ENCODE measurements at places on chromosomes 13 and 19.
A peak's percentile ranks its signal among the peaks of the same experiment; 100 is the strongest.

DNA sequence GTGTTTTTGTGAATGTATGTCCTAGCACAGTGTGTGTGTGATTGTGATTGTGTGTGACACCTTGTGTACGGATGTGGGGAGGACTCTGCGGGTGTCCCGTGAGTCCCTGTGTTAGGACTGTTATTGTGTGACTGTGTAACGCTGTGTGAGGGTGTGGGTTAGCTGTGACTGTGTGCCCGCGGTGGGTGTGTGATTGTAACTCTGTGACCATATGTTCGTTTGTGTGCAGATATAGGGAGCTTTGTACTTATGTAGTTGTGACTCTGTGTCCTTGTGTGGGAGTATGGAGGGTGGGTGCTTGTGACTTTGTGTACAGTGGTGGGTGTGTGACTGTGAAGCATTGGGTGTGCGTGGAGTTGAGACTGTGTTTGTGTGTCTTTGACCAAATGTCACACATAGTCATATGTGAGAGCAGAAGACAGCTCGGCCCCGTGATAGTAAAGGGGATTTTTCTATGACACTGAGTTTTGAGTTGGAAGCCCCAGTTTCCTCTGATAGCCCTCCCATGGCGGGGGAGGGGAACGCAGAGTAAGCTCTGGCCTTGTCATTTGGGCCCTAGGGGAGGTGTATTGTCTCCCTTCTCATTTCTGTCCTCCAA is 949 bp upstream of the ZNF260 start:
- DNase-seq: no peak

DNA sequence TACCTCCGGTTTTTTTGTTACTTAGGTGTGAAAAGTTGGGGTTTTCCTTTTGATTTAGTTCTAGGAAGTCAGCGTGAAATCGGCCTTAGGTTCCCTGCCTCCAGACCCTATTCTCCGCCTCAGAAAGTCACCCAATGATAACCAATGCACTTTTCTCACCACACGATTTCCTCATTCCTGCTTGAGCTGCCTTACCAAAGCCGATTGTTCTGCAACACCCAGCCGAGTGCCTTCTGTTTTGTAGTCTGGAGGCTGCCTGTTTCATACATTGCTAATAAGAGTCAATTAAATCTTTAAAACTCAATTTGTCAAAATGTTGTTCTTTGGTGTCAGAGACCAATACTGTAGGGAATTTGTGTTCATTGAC is 39.7 kb downstream of the GJA3 start:
- DNase-seq: peak; percentile 15

DNA sequence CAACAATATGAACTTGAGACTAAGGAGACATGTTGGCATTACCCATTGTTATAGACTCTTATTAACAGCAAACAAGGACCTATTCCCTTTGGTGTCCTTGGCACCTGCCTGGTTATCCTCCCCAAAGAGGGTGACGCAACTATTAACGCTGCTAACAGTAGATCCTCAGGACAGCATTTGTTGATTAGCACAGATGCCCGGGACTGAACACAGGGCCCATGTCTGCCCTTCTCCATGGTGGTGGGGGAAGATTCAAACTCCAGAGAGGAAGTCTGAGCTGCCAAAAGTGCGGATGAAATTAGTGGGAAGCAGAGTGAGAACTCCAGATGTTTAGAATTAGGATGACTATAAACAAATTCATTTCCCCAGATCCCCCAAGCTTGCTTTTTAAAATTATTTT is 101.2 kb upstream of the RAP2A start:
- DNase-seq: no peak

GRCh38 chr13:32314271-32315237 is 609 bp downstream of the ZAR1L start:
- DNase-seq: peak; percentile 54

- no peak for DNase-seq
Measured at GRCh38 chr19:5228932-5229777, 111.5 kb downstream of the PTPRS start.

DNA sequence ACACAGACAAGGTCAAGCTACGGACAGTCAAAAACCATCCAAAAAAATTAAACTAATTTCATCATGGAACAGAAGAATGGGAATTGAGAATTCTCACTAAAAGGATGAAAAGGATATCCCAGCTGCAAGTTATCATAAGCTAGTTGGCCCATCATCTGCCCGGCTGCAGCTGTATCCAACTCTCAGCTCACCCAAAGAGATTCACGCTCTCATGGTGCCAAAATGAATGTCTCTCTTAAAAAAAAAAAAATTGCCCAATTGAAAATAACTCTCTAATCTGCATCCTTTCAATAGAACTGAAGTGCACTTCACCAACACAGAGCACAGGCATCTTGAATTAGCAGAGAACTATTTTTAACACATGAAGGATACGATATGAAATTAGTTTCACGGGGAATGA is 20.0 kb downstream of the ENOX1 start:
- no peak for DNase-seq

GRCh38 chr13:90510319-90510718 is 837.2 kb upstream of the MIR17HG start:
- no peak for DNase-seq

GRCh38 chr19:11159598-11160439 is 4.2 kb upstream of the SPC24 start:
- no peak for DNase-seq

- peak; percentile 39 for DNase-seq
Measured at GRCh38 chr19:12090807-12091206, 26.3 kb downstream of the ZNF844 start.

GRCh38 chr19:2266183-2266993 is 10.2 kb upstream of the JSRP1 start:
- DNase-seq: no peak

- no peak for DNase-seq
Measured at GRCh38 chr13:111278258-111278657, 42.2 kb upstream of the TEX29 start.

- DNase-seq: no peak
Measured at GRCh38 chr19:18856385-18857126, 24.8 kb downstream of the UPF1 start.

DNA sequence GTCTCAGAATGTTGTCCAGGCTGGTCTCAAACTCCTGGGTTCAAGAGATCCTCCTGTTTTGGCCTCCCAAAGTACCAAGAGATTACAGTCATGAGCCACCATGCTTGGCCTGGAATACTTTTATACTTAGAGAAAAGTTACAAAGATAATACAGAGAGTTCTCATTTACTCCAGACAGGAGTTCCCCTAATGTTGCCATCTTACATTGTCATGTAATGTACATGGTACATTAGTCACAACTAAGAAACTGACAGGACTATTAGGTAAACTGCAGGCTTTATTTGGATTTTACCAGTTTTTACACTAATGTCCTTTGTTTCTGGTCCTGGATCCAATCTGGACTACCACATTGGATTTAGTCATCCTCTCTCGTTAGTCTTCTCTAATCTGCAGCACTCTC is 2.3 kb upstream of the C19orf84 start:
- no peak for DNase-seq

GRCh38 chr13:57787058-57787791 is 155.7 kb downstream of the PCDH17 start:
- no peak for DNase-seq

GRCh38 chr13:83819611-83820010 is 62.7 kb downstream of the SLITRK1 start:
- DNase-seq: no peak

DNA sequence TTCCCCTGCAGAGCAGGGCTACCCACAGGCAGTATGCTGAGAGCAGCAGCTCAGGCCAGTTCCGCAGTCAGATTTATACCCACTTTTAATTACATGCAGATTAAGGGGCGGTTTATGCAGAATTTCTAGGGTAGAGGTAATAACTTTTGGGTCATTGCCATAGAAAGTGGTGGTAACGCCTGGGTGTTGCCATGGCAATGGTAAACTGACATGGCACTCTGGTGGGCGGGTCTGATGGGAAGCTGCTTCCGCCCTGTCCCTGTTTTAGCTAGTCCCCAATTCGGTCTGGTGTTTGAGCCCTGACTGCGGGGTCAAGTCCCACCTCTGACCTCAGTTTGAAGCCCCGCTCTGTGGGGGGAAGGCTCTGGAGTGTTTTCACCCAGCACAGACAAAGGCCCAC is 141.1 kb upstream of the VSTM2B start:
- DNase-seq: no peak

DNA sequence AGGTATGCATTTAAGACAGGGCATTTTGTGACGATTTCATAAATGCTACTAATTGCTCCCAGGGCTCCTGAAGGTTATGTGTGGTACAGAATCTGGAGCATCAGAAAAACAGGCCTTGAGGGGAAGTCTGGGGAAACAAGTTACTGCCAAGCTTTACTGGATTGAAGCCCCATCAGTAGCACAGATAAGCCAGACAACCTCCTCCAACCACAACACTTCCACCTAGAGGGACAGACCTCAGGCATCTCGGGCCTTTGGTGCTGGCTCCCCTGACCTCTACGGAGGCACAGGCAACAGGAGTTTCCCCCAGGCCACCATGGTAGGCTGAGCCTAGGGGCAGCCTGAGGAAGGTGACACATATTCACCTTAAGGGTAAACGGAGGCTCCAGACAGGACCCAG is 54.1 kb downstream of the ABCC4 start:
- no peak for DNase-seq

DNA sequence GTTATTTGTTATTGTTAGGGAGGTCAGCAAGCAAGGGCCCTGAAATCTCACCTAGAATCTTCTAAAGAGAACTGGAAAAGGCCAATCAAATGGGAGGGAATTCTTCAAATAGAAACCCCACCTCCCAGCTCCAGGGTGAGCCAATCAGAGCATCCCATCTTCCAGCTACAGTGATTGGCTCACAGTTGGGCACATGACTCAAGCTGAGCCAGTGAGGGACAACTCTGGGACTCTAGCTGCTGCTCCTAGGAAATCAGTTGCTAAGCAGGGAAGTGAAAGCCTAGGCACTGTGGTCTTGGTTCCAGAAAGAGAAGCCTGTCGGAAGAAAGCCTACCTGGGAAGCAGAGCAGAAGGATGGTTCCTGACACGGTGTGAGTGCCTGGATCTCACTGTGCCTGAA is 13.4 kb downstream of the TM6SF2 start:
- no peak for DNase-seq

GRCh38 chr19:43435775-43436174 is 21.1 kb downstream of the TEX101 start:
- no peak for DNase-seq

- DNase-seq: no peak
Measured at GRCh38 chr13:34750078-34750931, 191.8 kb upstream of the NBEA start.

DNA sequence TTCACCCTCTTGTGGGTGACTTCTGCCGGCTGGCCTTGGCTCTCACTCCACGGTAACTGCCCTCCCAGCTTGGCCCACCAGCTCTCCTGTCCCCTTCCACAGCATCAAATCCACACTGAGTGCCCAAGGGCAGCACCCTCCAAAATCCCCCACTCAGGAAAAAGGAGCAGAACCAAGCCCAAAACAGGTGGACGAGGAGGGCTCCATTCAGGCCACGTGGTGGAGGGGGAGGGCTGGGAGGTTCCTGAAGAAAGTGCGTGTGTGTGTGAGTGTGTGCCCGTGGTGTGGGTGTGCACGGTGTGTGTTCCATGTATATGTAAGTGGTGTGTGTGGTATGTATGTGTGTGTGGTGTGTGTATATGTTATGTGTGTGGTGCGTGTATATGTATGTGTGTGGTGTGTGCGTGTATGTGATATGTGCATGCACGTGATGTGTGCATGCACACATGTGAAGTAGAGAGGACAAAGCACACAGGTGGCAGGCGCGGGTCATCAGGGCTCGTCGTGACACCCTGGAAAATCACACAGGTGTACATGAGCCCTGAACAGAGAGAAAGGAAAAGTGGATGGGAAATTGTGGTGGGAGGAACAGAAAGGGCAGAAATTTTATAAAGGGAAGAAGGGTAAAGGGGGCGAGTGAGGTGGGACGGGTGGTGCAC is 76.9 kb downstream of the COL4A1 start:
- DNase-seq: no peak

DNA sequence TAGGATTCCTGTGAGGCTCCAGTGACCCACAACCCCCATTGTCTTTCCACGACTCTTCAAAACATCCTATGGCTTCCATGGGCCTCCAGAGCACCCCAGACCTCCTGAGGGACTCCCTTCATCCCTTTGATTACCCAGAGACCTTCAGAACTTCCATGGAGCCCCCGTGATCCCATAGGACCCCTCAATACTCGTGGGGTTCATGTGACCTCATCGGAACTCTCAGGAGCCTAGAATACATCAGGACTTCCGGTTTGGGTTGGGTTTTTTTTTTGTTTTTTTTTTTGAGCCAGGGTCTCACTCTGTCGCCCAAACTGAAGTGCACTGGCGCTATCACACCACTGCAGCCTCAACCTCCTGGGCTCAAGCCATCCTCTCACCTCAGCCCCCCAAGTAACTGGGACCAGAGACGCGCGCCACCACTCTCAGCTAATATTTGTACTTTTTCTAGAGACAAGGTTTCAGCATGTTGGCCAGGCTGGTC is 774 bp downstream of the ALDH16A1 start:
- no peak for DNase-seq

DNA sequence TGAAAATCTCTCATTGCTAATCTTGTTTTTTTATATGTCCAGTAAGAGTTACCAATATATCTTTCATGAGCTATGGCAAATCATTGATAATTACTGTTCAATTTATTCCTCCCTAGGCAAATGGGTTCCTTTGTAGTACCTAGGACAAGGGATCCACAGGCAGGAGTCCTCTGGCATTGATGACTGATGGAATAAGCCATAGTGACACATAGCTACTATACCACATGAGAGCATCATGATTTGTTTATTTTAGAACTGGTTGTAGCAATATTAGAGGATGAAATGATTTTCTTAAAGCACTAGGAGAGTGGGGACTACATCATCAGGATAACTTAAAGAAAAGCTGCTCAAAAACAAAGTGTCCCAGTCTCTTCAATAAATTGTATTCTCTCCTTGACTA is 21.7 kb upstream of the MAB21L1 start:
- DNase-seq: no peak

DNA sequence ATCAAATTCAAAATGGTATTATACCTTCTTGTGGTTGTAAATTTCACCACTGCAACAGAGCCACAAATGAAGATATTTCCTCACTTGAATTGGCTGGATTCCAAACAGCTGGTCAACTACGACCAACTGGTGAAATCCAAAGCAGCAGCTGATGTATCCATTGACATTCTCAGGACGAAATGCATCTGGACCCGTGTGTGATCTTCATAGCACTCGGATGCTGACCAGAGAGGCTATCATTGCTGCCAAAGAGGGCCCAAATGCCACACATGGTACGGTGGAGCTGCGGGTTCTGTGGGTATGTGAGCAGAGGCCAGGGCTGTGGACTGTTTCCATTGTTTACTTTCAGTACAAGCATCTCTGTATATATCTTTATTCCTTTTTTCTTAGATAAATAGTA is 25.6 kb upstream of the PCCA start:
- no peak for DNase-seq

GRCh38 chr13:44934724-44935123 is 54.5 kb downstream of the NUFIP1 start:
- DNase-seq: no peak

DNA sequence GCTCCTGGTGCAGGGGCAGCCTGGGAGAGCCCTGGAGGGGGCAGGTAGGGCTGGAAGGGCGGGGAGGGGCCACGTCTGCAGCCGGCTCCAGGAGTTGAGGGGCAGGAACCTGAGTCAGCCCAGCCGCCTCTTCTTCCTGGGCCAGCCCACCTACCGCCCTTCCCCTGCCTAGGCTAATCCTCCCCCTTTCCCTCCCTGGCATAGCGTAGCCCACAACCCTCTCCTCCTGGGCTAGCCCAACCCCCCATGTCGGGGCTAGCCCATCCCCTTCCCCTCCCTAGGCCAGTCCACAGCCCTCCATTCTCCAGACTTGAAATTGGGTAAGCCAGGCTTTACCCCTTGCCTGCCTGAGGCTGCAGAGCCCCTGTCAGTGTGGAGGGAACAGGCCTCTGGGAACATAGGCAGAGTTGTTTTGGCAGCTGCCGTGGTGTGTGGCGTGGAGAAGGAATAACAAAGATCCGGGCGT is 20.6 kb upstream of the WDR18 start:
- no peak for DNase-seq
